CD8-positive, alpha-beta memory T cell (primary cell): ENCODE measurements at places on chromosomes 7 and 10. TPM values are rescaled to one million over a fixed set of nuclear protein-coding genes. Genes with fewer than 3 reads are reported as not detected.
A peak's percentile ranks its signal among the peaks of the same experiment; 100 is the strongest.

MSMB gene
- total RNA-seq, result not detected

LRIT1 gene
- total RNA-seq, result not detected

GRCh38 chr10:81179805-81180452, 642.2 kb downstream of the SH2D4B start:
- no peak for DNase-seq
- no peaks in the 10 kb centered on the region for H3K4me1 ChIP-seq
- H3K4me3 ChIP-seq, result no peak overlapping the region
- H3K36me3 ChIP-seq, result no peaks in the 10 kb centered on the region
- no peaks in the 10 kb centered on the region for H3K27me3 ChIP-seq

- no peaks in the 10 kb centered on the region for H3K4me1 ChIP-seq
- no peak overlapping the region for H3K27ac ChIP-seq
- no peaks in the 10 kb centered on the region for H3K27me3 ChIP-seq
- peaks cover 12% of the 10 kb centered on the region for H3K36me3 ChIP-seq
- no peak overlapping the region for H3K4me3 ChIP-seq
Measured at GRCh38 chr10:92350411-92350810, 59.4 kb downstream of the MARCHF5 start.

GRCh38 chr7:37758501-37759045, 75.0 kb downstream of the GPR141 start:
- H3K4me1 ChIP-seq, result no peaks in the 10 kb centered on the region
- H3K36me3 ChIP-seq, result no peaks in the 10 kb centered on the region
- no peaks in the 10 kb centered on the region for H3K27me3 ChIP-seq
- H3K4me3 ChIP-seq, result no peak overlapping the region
- no peak for DNase-seq
- no peak overlapping the region for H3K27ac ChIP-seq

DNA sequence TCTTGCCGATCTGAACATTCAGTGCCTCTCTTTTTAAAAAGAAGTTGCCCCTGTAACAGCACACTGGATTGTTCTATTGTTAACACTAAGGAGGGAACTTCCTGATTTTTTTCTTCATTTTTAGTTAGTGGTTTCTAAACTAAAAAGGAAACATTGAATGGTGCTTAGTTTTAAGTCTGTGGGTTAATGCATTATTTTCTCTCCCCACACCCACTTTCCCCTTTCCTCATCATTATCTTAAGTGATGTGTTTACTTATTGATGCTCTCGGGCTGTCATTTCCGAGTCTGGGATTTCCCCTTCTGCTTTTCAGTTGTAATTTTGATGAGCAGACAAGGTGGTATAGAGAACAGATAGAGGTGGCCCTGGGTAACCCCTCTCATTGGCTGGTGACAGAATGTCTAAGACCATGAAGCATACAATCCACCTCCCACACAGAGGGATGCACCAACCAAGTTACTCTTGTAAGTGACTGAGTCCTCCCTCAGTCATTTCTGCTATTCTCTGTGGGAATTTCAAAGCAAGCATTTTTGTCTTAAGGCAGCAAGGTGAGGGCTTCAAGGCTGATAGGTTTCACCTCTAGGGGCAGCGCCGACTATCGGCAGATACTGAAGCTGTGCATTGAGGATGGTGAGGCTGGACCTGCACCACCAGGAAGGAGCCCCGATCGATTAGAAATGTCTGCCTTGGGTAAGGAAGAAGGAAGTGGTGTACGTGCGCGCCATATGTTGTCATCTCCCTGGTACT, 49.5 kb downstream of the CHN2 start:
- DNase-seq, result peak; percentile 27
- no peak overlapping the region for H3K27ac ChIP-seq
- H3K4me1 ChIP-seq, result no peaks in the 10 kb centered on the region
- H3K36me3 ChIP-seq, result no peaks in the 10 kb centered on the region
- no peak overlapping the region for H3K4me3 ChIP-seq

DNA sequence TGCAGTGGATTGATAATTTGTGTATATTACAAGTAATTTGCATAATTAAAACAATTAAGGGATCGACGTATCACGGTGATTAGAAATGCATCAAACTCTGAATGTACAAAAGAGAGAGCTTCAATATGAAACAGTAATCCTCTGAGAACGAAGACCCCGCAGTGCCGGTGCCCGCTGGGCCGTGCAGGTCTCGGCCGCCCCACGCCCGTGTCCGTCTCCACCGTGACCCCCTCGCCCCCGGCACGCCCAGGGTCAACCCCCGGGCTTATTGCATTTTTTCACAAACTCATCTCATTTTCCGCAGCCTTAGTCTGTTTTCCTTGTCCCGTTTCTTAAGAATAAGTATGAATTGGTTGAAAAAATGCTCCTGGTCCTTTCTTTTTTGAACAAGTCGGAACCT, 218.6 kb downstream of the TCERG1L start:
- H3K4me1 ChIP-seq, result peaks cover 3% of the 10 kb centered on the region
- no peak overlapping the region for H3K4me3 ChIP-seq
- no peaks in the 10 kb centered on the region for H3K27me3 ChIP-seq
- no peak overlapping the region for H3K27ac ChIP-seq
- H3K36me3 ChIP-seq, result no peaks in the 10 kb centered on the region

DNA sequence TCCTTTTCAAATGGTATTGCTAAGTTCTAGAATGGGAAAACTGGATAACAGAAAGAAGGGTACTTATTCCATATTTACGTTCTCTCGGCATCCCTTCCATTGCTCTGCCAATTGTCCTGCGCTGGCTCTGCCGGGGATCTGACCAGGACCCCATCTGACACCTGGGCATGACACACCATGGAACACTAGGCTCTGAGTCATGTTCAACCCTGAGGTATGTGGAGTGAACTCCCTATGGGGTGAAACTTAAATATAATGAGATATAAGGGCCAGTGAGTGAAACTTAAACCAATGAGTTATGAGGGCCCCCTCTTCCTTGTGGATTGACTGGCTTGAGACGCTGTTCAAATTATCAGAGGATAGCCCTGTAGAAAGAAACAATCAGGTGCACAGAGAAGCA, 55.1 kb upstream of the ZEB1 start:
- no peak overlapping the region for H3K4me3 ChIP-seq
- no peaks in the 10 kb centered on the region for H3K27me3 ChIP-seq
- H3K27ac ChIP-seq, result no peak overlapping the region
- no peak for DNase-seq

DNA sequence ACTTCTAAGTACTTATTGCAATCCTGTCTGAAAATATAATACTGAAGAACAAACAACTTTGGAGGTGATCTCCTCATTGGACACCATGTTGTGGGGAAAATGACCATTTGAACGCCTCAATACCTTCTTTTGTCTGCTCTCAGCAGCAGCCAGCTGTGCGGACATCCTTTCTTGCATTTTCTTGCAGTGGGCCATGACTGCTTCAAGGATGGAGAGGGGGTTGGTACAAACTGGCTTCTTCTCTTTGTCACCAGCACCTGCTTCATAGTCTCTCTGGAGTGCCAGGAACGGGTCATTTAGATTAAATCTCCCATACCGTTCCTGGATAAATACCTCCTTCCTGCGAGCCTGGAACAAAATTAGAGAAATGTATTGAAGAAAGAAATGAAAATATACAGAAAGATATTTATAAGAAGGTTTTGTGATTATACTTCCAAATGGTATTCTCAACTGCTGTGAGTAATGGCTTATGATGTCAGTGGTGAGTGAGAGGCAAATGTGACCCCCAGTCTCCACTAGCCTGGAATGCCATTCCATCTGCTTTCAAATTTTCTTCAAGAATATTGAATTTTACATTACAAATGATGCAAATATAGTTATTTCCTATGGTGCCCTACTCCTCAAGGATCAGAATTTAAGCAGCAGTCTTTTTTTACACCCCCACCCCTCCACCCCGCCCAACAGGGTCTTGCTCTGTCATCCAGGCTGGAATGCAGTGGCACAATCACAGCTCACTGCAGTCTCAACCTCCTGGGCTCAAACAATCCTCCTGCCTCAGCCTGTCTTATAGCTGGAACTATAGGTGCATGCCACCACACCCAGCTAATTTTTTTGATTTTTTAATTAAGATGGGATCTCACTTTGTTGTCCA, 62.4 kb downstream of the CTTNBP2 start:
- no peaks in the 10 kb centered on the region for H3K27me3 ChIP-seq
- no peaks in the 10 kb centered on the region for H3K36me3 ChIP-seq
- H3K4me3 ChIP-seq, result no peak overlapping the region
- H3K27ac ChIP-seq, result no peak overlapping the region

DNA sequence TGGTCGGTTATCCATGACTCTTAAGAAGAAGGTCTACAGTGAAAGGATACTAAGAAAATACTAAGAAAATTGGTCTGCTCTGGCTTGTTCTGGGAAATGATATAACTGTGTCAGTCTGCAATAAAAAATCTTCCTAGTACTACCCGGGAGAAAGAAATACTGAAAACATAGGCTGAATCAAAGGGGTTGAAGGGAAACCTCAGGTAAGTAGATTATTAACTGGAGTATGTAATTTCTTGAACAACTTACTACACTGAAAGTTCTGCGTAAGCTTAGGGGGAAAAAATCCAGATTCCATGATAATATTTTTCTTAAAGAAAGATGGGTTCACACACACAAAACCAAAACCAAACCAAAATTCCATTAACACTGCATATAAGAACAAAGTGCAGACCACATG, 143.3 kb downstream of the KMT2E start:
- no peak for DNase-seq
- no peaks in the 10 kb centered on the region for H3K36me3 ChIP-seq
- no peak overlapping the region for H3K4me3 ChIP-seq
- H3K27ac ChIP-seq, result no peak overlapping the region
- no peaks in the 10 kb centered on the region for H3K4me1 ChIP-seq

GRCh38 chr10:44069573-44069972, 315.3 kb downstream of the CXCL12 start:
- DNase-seq, result no peak
- H3K27me3 ChIP-seq, result no peaks in the 10 kb centered on the region
- no peak overlapping the region for H3K27ac ChIP-seq
- no peak overlapping the region for H3K4me3 ChIP-seq
- no peaks in the 10 kb centered on the region for H3K4me1 ChIP-seq
- no peaks in the 10 kb centered on the region for H3K36me3 ChIP-seq

- H3K27me3 ChIP-seq, result no peaks in the 10 kb centered on the region
- no peak overlapping the region for H3K27ac ChIP-seq
- no peaks in the 10 kb centered on the region for H3K36me3 ChIP-seq
- DNase-seq, result no peak
- H3K4me3 ChIP-seq, result no peak overlapping the region
Measured at GRCh38 chr7:31271641-31272405, 68.7 kb downstream of the NEUROD6 start.

DNA sequence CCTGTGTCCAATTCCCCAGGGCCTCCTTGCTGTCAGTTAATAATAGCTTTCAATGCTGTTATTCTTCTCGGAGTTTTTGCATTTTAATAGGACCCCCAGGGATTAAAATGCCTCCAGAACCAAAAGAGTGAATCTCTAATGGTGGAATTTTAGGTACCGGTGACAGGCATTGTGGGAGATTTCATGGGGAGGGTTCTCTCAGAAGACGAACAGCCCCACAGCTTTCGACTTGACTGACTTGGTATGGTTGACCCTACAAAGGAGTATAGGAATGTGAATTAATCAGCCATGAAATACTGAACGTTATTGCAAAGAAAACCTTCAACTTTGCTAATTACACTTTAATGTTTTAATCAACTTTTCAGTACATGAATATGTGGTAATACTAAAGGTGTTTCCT, 206.3 kb upstream of the FZD8 start:
- H3K4me3 ChIP-seq, result no peak overlapping the region
- no peaks in the 10 kb centered on the region for H3K36me3 ChIP-seq
- H3K27me3 ChIP-seq, result no peaks in the 10 kb centered on the region
- no peaks in the 10 kb centered on the region for H3K4me1 ChIP-seq
- H3K27ac ChIP-seq, result no peak overlapping the region

DNA sequence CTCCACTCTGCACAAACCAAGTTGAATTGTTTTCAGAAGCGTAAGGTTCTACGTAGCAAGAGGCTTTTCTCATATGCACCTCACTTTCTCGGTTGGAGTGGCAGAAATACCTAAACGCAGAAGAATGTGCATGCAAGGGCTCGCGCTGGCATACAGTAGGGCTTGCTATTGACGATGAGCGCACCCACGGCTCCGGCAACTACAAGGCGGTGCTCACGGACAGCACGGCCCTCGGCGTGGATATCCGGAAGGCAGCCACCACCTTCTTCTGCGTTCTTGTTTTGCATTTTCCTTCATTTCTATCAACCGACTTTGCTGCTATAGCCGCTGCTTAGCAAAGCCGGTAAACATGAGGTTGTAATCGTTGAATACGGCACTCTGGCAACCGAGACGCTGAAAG, 51.1 kb upstream of the UBE3C start:
- DNase-seq, result no peak
- H3K4me1 ChIP-seq, result no peaks in the 10 kb centered on the region
- H3K27ac ChIP-seq, result no peak overlapping the region
- no peaks in the 10 kb centered on the region for H3K27me3 ChIP-seq

GRCh38 chr10:5449227-5449626, 36.9 kb downstream of the NET1 start:
- H3K27me3 ChIP-seq, result no peaks in the 10 kb centered on the region
- peaks cover 19% of the 10 kb centered on the region for H3K4me1 ChIP-seq
- no peak for DNase-seq
- H3K27ac ChIP-seq, result peak overlapping the region; percentile 22

DNA sequence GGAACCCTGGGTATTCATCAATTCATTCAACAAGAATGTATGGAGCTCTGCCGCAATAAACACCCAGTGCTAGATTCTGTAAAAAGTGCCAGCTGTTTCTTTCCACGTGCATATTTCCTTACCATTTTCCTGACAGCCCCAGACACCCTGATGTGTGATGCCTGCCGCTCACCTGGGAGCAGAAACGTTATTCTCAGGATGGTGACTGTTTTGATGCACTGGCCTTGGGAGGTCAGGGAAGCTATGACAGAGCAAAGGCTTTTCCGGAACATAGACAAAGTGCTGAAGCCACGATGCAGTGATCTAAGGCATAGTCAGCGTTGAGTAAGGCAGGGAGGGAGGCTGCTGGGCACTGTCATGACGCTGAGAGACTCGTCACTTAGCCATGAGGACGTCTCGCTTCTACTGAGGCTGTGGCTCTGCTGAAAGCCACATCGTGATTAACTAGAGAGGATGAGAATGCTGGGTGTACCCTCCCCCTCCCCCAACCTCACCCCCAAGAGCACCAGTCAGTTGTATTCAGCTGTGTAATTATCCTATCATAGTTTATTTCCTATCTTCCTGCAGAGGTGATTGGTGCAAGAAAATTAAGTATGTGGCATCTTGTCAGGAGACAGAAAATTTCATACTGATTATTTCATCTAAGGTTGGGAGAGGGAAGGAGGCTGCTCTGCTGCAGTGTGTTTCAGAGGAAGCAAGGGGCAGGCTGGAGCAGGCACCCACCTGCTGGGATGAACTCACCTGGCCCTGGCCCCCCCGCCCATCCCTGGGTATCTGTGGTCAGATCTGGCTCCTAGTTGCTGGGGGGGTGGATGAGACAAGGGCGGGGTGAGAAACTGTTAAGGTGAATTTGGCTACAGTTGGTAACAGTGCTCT, 48.8 kb upstream of the SMNDC1 start:
- H3K27ac ChIP-seq, result no peak overlapping the region
- DNase-seq, result peak; percentile 45
- no peak overlapping the region for H3K4me3 ChIP-seq
- no peaks in the 10 kb centered on the region for H3K27me3 ChIP-seq
- peaks cover 46% of the 10 kb centered on the region for H3K4me1 ChIP-seq
